Posterior cingulate gyrus (tissue), 11 donors: ENCODE measurements at places on chromosomes 6 and 20.
A peak's percentile ranks its signal among the peaks of the same experiment; 100 is the strongest.

- DNase-seq: no peak
Measured at GRCh38 chr6:88677356-88677755, 286.1 kb downstream of the RNGTT start.

DNA sequence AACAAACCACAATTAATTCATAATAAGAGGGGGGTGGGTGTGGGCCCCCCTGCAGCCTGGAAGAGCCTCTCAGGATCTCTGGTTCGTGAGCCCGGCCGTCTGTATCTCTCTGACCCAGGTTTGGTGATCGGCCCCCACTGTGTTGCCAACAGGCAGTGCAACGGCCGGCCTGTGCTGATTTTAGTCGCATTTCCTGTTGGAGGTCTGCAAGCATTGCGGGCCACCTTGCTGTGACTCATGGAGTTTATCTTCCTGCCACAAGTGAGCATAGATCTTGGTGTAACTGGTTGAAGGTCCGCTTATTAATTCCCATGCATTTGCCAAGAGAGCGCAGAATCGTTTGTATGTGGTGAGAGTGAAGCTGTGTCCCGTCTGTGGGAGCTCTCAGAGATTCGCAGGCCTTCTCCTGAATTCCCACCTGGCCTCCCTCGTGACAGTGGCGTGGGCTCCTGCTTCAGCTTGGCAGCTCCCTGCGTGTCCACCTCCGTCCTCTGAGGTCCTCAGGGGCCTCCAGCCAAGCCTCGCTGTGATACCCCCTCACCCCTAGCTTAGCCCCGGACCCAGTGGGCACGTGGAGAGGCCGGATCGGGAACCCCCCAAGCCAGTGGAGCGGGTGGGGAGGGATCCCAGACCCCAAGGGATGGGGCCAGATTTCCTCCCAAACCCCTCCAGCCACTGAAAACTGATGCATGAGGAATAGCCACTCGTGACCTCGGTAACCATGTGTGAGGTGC, 269.8 kb downstream of the CDH4 start:
- DNase-seq: no peak

DNA sequence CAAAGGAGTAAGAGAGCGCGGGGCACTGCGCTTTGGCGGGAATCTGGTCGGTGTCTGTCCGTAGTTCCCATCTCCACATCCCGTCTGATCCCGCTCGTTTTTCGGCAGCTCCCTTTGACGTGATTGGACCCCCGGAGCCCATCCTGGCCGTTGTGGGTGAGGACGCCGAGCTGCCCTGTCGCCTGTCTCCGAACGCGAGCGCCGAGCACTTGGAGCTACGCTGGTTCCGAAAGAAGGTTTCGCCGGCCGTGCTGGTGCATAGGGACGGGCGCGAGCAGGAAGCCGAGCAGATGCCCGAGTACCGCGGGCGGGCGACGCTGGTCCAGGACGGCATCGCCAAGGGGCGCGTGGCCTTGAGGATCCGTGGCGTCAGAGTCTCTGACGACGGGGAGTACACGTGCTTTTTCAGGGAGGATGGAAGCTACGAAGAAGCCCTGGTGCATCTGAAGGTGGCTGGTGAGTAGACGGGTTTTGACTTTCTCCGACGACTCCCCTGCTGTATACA, 1.4 kb downstream of the BTN1A1 start:
- peak; percentile 83 for DNase-seq

- DNase-seq: no peak
Measured at GRCh38 chr6:105675715-105676397, 273.0 kb upstream of the PREP start.

DNA sequence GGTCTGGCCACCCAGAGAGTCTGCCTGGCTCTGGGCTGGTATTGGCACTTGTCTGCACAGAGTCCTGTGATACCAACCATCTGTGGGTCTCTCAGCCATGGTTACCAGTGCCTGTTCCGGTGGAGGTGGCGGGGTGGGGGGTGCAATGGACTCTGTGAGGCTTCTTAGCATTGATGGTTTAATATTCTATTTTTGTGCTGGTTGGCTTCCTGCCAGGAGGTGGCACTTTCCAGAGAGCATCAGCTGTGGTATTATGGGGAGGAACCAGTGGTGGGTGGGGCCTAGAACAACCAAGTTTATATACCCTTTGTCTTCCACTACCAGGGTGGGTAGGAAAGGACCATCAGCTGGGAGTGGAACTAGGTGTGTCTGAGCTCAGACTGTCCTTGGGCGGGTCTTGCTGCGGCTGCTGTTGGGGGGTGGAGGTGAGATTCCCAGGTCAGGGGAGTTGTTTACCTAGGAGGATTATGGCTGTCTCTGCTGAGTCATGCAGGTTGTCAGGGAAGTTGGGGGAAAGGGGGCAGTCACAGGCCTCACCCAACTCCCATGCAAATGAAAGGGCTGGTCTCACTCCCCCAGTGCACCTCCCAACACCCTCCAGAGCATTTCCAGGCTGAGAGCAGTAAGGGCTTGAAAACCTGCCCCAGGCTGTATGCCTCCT, 117.5 kb downstream of the FLRT3 start:
- no peak for DNase-seq

- no peak for DNase-seq
Measured at GRCh38 chr6:34383656-34384320, 8.7 kb downstream of the NUDT3 start.

DNA sequence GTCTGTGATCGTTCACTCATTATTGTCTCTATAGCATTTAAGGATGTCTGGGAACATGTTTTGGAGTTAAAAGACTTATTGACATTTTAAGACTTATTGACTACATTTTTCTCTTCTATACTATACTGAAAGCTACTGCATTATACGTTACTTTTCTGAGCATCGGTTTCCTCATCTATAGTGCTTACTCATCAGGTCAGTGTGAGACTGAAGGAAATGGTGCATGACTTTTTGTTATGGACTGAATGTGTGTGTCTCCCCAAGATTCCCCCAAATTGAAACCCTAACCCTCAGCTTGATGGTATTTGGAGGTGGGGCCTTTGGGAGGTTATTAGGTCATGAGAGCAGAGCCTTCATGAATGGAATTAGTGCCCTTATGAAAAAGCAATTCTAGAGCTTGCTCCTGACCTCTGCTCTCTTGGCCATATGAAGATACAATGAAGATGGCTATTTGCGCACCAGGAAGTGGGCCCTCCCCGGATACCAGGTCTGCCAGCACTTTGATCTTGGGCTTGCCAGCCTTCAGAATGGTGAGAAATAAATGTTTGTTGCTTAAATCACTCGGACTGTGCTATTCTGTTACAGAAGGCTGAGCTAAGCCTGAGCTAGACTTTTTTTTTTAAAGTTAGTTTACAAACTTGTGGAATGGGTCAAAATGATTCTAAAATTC, 243.7 kb upstream of the RREB1 start:
- DNase-seq: no peak

- DNase-seq: peak; percentile 79
Measured at GRCh38 chr6:142714951-142715785, 229.8 kb downstream of the HIVEP2 start.

DNA sequence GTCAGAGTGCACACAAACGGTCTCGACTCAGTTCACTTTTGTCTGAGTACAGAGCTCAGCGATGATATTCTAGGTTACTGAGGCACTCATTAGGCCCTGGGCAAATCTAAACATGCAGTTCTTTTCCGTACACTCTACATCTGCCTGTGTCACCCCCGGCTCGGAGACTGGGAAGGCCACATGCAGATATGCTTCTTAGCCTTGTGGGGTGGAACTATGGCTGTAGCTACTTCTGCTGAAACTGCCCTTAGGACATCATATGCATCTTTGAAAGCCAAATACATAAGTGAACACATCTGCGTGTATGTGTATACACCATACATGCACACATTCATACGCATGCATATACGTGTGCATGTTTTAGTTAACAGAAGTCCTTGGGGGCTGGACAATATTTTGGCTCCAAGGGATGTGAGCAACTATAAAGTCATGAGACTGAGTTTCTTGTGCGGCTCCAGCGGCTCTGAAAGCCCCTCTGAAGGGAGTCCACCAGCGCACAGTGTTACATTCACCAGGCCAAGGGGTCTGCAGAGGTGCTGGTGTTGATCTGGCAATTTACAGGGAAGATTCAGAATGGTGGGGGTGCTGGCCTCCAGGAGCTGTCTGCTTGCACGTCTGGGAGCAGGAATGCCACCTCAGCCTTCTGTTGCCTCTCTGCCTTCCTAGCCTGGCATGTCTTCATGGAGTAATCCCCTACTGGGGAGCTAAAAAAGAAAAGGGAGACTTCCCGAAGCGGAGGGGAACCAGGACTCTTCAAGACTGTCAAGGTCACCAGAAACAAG, 31.6 kb downstream of the PSMG4 start:
- no peak for DNase-seq

DNA sequence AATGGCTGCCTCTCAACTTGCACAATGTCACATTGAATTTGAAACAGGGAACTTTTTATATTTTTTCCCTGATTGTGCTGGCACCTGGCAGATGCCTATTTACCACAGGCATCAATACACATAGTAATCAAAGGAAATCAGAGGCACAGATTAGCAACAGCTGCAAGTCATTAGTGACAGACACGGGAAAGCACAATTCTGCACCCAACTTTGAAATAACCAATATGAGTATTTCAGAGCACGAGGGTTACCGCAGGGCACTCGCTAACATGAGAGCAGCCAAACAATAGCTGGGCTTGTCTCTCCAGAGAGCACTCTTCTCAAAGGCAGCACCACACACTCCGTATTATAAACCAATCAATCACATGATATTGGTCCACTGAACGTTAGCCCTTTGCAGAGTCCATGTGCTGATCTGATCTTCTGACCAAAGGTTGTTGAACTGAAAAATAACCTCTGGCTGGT, 149.5 kb downstream of the RNF144B start:
- DNase-seq: no peak
